Stimulated activated CD8-positive, alpha-beta memory T cell treated with anti-CD3 and anti-CD28 coated beads, Interleukin-4, amount 100 ng/mL, for 4 hours (primary cell): ENCODE measurements at places on chromosomes 3 and 15.

GRCh38 chr3:24254649-24255048 is 240.0 kb downstream of the THRB start:
- DNase-seq, result no peak

DNA sequence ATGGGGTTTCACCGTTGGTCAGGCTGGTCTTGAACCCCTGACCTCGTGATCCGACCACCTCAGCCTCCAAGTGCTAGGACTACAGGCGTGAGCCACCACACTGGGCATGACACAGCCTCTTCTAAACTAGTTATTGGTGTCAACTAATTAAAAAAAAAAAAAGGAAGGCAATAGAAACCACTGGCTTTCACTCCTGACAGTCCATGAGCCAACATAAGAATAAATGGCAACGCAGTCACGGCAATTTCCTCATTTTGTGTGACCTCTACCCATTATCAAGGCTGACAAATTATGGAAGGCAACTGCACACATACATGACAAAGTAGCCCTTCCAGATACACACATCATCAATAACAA is 5.9 kb downstream of the ARHGEF3 start:
- no peak for DNase-seq

DNA sequence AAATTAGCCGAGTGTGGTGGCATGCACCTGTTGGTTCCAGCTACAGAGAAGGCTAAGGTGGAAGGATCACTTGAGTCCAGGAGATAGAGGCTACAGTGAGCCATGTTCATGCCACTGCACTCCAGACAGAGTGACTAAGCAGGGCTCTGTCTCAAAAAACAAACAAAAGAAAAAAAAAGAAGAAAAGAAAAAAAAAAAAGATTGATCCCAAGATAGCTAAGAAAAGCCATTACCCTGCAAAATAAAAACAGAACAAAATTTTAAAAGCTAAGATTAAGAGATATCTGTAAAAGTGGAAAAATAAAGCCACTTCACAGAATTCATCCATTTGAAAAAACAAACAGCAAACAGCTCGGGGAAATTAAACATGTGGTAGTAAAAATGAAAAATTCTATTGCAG is 23.8 kb downstream of the LRRC2 start:
- DNase-seq, result no peak

GRCh38 chr3:18988614-18989229 is 159.6 kb upstream of the KCNH8 start:
- no peak for DNase-seq

- DNase-seq, result no peak
Measured at GRCh38 chr3:52256622-52257021, 11.1 kb downstream of the PPM1M start.

- DNase-seq, result no peak
Measured at GRCh38 chr3:183980403-183980802, 37.3 kb downstream of the ABCC5 start.

DNA sequence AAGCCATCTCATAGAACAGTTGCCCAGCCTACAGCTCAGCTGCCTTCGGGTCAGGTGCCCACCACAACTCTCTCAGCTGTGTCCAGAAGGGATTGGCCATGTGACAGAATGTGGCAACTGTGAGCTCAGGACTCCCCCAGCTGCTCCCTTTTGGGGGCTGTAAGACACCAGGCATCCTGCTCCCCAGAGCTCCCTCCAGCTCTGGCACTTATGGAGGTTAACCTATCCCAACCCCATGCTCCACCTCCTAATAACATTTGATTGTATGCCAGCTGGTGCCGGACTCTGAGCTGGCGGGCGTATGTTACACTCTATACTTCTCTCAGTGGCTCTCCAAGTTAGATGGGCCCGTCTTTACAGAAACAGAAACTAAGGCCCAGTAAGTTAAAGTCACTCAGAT is 222.8 kb downstream of the FAM43A start:
- DNase-seq, result no peak

- DNase-seq, result no peak
Measured at GRCh38 chr3:37228749-37229148, 54.4 kb upstream of the LRRFIP2 start.

- DNase-seq, result no peak
Measured at GRCh38 chr3:86986671-86987420, 4.1 kb downstream of the VGLL3 start.

- DNase-seq, result no peak
Measured at GRCh38 chr3:11832981-11833905, 13.4 kb downstream of the TAMM41 start.

DNA sequence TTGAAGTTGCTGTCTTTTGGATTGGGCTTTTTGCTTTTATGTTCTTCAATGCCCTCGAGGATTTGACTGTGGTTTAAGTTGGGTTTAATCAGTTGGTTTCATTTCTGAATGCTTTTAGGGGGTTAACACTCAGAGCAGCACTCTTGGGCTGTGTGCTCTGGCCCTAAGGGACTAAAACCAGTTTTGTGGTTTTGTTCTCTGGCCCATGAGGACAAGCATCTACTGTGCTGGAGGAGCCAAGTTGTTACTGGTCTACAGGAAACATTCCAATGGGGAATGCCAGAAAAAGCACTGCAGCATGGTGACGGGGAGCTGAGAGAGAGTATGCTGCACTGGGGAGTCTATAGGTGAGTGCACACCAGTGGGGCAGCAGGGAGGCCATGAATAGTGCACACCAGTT is 596.9 kb downstream of the ZBBX start:
- no peak for DNase-seq

DNA sequence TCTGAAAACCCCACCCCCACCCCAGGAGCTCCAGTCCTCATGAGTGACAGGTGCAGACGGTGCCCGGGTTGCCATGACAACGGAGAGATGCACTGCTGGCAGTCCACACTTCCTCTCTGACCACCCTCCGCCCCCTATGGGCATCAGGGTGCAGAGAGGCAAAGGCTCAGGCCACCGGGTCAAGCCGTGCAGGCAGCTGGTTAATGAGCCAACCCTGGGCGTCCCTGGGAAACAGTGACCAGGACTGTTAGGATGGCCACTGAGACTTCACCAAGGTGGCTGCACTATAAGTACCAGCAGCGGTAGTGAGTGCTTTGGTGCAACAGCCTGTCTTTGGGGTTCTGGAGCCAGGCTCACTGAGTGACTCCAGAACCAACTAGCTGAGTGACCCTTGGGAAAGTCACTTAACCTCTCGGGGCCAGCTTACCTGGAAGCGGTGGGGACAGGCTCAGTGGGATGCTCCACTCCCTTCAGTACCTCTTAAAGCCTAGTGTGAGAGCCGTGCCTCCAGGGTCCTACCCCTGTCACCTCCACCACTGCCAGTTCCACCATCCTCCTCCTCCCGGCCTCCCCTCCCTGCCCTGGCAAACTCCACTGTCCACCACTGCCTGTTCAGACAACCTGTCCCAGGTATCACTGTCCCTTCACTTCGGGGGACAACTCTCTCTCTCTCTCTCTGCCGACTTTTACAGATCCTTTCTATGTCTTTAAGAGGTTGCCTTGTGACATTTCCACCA is 121.0 kb upstream of the PRR20G start:
- no peak for DNase-seq

GRCh38 chr3:177916461-177916860 is 619.8 kb upstream of the KCNMB2 start:
- no peak for DNase-seq

- DNase-seq, result no peak
Measured at GRCh38 chr3:158108445-158108985, 1.4 kb upstream of the RSRC1 start.

- DNase-seq, result no peak
Measured at GRCh38 chr15:77421370-77421700, 647 bp downstream of the HMG20A start.

- no peak for DNase-seq
Measured at GRCh38 chr3:17302774-17303173, 418.0 kb downstream of the PLCL2 start.

DNA sequence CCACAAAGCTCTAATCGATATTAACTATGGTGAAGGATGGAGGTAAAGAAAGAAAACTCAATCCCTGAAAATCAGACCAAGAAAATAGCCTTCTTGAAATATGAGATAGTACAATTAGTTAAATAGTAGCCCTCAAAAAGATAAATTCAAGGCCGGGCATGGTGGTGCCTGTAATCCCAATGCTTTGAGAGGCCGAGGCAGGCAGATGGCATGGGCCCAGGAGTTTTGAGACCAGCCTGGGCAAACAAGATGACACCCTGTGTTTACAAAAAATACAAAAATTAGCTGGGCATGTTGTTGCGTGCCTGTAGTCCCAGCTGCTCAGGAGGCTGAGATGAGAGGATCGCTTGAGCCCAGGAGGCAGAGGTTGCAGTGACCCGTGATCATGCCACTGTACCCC is 31.6 kb upstream of the CEP152 start:
- DNase-seq, result no peak

DNA sequence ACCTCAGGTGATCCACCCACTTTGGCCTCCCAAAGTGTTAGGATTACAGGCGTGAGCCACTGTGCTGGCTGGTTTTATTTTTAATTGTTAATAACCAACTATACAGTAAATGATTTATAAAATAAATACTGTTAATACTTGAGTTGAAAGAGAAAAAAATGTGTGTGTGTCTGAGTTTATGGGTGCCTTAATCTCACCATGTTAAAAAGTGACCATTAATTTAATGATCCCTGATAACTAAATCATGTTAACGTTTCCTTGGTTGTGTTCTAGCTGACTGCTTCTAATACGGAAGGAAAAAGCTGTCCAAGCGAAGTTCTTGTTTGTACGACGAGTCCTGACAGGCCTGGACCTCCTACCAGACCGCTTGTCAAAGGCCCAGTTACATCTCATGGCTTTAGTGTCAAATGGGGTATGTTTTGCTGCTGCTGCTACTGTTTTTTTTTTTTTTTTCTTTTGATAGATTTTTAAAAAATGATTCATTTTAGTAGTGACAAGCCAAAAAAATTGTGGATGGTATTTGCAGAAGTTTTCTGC is 113.5 kb downstream of the GHSR start:
- no peak for DNase-seq

GRCh38 chr15:40439960-40440742 is 602 bp upstream of the BAHD1 start:
- no peak for DNase-seq

DNA sequence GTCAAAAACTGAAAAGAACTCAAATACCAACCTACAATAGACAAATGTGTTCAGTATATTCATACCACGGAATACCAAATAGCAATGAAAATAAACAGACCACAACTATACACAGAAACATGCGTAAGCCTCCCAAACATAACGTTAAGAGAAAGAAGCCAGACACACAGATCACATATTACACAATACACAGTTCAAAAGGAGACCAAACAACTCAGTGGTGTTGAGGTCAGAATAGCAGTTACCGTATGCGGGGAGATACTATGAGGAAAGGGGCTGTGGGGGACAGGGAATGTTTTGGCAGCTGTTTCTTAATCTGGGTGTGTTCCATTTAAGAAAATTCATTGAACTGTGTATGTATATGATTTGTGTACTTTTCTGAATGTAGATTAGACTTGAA is 6.6 kb downstream of the OSBPL10 start:
- no peak for DNase-seq

- no peak for DNase-seq
Measured at GRCh38 chr3:127589600-127590281, 792 bp downstream of the TPRA1 start.

DNA sequence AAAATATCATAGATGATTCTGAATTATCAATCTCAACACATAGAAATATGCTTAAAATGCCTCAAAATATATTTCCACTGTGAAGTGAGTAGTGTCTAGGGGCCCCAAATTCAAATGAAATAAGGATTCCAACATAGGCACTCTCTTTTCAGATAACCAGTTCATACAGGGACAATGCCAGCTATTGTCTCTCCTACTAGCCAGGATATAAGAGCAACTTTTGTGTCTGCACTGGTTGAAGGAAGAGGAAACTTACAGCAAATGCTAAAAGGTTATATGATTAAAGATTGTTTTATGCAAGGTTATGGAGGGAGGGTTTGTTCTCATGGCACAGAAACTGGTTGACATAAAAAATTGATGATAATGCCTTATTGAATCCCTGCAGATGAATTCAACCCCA is 579.4 kb upstream of the ALCAM start:
- no peak for DNase-seq

- no peak for DNase-seq
Measured at GRCh38 chr15:48929661-48930060, 34.1 kb downstream of the SHC4 start.

DNA sequence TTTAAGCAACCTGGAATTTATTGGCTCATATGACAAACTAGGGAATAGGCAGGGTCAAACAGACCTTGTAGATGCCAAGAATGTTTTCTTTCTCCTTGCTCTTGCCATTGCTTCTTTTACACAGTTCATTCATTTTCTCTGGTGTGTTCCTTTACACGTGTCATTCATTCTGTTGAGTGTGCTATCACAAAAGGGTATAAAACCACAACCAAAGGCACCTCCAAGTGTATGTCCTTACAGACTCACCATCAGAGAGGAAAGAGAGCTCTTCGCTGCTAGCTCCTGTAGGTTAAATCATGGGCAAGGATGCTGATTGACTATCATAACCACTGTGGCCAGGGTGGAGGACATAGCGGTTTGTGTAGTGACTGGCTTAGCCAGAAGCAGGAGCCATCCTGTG is 19.2 kb upstream of the FRMD4B start:
- no peak for DNase-seq

DNA sequence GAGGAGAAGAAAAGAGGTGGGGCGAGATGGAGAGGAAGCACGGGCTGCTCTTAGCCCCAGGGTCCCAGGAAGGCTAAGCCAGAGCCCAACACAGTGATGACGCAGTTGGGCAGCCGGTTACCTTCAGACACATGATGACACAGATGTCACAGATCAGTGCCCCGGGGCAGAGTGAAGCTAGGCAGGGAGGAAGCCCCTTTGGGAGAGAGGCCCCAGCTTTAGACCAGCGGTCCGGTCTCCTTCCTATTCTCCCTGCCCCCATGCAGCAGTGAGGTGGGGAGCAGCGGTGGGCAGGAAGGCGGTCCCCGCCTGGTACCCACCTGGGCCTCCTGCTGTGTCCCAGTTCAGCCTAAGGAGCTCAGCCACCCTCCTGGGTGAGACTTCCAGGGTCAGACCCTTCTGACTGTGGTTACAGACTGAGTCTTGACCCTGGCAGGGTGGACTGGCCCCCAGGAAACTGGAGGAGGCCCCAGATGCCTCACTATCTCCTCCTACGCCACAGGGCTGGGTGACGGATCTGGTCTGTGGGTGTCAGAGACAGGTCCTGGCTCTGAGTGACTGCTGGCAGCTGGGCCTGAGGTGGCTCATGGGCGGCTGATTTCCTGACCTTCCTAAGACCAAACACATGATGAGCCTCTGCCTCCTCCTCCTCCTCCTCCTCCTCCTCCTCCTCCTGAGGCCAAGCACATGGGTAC is 38.8 kb upstream of the LINGO1 start:
- no peak for DNase-seq
